ENCODE measurements at places on chromosomes 5 and 9. TPM values are rescaled to one million over a fixed set of nuclear protein-coding genes. Genes with fewer than 3 reads are reported as not detected.

DNA sequence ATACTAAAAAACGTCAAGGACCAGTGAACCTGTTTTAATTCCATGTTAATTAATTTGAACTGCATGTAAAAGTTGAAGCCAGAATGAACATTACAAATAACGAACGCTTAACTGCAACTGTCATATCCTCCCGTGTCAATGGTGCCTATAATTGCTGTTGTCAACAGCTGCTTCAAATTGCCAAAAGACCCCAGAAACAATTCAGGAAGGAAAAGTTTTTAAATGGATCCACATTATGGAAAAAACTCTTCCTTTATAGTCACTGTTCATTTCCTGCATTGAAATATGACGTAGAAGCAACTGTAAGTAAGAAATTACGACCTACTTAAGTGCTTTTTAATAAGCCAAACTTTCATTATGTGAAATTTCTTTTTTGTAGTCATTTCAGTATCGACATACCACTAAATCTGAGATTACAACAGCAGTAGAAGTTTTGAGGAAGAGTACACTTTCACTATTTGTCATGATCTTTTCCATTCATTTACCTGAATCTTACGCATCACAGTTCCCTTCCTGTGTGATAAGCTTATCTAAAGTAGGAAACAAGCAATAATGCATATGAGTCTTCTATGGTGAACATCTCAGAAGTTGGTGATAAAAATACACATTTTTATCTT, 37.8 kb downstream of the MEF2C start:
- H3K27ac ChIP-seq = peak overlapping the region; percentile 74
- H3K27me3 ChIP-seq = peaks cover 19% of the 10 kb centered on the region
- peaks cover 23% of the 10 kb centered on the region for H3K4me1 ChIP-seq
- no peak for DNase-seq
- H3K4me3 ChIP-seq = no peak overlapping the region
- no peaks in the 10 kb centered on the region for H3K36me3 ChIP-seq

GRCh38 chr5:54325610-54326311, 15.4 kb upstream of the ARL15 start:
- no peak for DNase-seq
- H3K27me3 ChIP-seq = peaks cover 20% of the 10 kb centered on the region
- no peaks in the 10 kb centered on the region for H3K36me3 ChIP-seq
- H3K4me3 ChIP-seq = no peak overlapping the region

GRCh38 chr9:4741365-4742089, 525 bp upstream of the AK3 start:
- peak overlapping the region; percentile 89 for H3K4me3 ChIP-seq
- peak overlapping the region; percentile 86 for H3K27ac ChIP-seq
- H3K27me3 ChIP-seq = no peaks in the 10 kb centered on the region
- peaks cover 39% of the 10 kb centered on the region for H3K4me1 ChIP-seq
- DNase-seq = no peak

The OTP gene
- total RNA-seq = not detected

All from activated naive CD8-positive, alpha-beta T cell treated with anti-CD3 and anti-CD28 coated beads for 36 hours (primary cell).